Fibroblast of pulmonary artery (primary cell): ENCODE measurements at places on chromosomes 1 and 21.

- no peak for DNase-seq
Measured at GRCh38 chr21:43727519-43728153, 8.7 kb downstream of the PDXK start.

- no peak for DNase-seq
Measured at GRCh38 chr1:102084771-102085535, 88.2 kb upstream of the OLFM3 start.

GRCh38 chr1:152111515-152111968, 3.7 kb downstream of the TCHH start:
- peak; percentile 38 for DNase-seq

DNA sequence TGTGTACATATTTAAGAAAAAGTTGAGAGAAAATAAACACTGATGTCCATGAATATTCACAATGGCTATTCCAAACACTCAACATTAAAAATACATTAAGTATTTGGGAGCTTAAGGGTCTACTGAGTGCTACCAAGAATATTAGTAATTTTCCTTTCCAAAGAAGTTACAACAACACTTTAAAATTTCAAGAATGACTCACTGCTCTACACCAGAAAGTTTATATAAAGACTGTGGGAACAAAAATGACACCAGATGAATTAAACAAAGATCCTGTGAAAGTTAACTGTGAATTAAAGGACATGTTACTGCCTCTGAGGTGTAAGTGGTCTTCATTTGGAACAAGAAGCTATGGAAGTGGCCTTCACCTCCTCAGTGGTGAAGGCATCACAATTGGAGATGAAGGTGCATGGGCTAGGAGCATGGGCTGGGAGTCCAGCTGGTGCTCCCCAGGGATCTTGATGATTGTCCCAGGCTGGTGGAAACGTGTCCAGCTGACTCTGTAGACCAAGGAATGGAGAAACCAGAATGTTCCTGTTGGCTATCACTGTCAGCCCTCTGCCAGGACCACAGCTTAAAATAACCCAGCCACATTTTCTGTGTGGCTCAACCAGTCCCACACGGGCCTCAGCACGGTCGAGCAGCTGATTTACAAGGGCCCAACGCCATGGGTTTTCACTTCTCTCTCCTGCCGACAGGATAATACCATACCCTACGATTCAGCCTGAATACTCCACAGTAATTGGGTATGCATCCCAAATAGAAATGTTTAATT, 28.8 kb downstream of the TAF5L start:
- peak; percentile 48 for DNase-seq

GRCh38 chr1:90045853-90046563, 51.1 kb downstream of the ZNF326 start:
- DNase-seq, result peak; percentile 36

- no peak for DNase-seq
Measured at GRCh38 chr1:152501704-152502103, 8.9 kb upstream of the LCE5A start.

DNA sequence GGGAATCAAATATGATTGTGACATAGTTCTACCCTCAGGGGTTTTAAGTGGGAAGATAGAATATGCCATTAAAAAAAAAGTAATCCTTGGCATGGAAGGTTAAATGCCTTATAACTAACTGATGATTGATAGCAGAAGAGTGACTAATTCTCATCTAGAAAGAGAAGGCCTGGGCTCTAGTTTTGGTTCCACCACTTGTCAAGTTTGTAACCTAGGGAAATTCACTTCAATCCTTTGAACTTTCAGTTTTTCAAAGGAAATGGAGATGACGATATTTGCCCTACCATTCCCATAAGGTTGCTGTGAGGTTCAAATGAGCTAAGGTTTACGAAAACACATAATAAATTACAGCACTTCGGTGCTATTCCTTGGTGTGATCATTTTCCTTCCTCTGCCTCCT, 88.5 kb downstream of the GPR88 start:
- no peak for DNase-seq

DNA sequence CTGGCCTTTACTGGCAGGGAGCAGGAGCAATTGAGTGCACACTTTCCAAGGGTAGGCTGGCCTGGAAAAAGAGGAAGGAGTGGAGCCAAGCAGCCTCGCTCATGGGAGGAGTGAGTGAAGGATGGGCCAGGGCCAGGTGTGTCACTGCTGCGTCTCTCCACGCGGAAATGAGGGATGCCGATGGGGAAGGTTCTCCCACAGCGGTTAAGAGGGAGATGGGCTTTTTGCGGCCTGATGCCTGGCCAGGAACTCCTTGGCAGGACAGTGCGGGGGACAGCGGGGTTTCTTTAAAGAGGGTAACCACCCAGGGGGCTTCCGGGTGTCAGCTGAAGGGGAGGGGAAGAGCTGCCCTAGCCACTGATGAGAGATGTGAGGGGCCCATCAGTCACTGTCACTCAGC, 82.4 kb downstream of the PTPRU start:
- no peak for DNase-seq

GRCh38 chr1:203084588-203085527, 954 bp downstream of the MYOG start:
- DNase-seq, result no peak

GRCh38 chr1:205616563-205617293, 15.1 kb downstream of the ELK4 start:
- DNase-seq, result no peak

GRCh38 chr1:202241376-202242079, 47.9 kb downstream of the LGR6 start:
- no peak for DNase-seq

- no peak for DNase-seq
Measured at GRCh38 chr1:154944401-154945159, 8.1 kb upstream of the PMVK start.

- no peak for DNase-seq
Measured at GRCh38 chr1:153087652-153088051, 6.7 kb downstream of the SPRR2E start.

DNA sequence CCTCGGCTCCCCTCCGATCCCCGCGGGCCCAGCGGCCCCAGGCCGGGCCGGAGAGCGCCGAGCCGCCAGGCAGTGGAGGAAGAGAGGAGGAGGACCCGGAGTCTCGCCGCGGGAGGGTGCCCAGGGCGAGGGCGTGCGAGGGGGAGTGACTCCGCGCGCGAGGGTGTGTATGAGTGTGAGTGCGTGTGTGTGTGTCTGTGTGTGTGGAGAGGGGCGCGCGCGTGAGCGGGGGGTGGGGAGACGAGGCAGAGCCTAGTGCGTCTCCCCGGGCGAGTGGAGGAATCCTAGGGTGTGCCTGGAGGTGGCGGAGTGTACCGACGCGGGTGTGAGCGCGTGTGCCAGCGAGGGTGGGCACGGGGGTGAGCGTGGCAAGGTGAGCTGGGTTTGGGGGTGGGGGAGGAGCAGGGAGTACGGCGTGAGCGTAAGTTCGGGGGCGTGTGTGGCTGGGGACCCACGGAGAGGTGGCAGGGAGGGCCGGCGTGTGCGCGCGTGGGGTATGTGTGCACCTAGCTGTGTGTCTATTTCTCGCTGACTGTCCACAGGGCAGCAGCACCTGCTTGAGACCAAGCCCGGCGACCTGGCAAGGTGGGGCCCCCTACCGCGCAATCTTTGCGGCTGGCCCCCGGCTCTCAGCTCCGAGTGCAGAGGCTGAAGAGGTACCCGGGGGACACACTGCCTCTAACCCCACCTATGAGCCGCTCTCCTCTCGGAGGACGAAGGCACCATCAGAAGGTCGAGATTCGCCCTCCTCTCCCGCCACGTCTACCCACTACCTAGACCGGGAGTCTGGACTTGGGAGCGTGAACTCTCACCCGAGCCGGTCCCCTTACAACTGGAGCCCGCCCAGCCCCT, 784 bp upstream of the KCND3 start:
- DNase-seq, result no peak

GRCh38 chr1:201634261-201634660, 95.3 kb downstream of the NAV1 start:
- peak; percentile 49 for DNase-seq

DNA sequence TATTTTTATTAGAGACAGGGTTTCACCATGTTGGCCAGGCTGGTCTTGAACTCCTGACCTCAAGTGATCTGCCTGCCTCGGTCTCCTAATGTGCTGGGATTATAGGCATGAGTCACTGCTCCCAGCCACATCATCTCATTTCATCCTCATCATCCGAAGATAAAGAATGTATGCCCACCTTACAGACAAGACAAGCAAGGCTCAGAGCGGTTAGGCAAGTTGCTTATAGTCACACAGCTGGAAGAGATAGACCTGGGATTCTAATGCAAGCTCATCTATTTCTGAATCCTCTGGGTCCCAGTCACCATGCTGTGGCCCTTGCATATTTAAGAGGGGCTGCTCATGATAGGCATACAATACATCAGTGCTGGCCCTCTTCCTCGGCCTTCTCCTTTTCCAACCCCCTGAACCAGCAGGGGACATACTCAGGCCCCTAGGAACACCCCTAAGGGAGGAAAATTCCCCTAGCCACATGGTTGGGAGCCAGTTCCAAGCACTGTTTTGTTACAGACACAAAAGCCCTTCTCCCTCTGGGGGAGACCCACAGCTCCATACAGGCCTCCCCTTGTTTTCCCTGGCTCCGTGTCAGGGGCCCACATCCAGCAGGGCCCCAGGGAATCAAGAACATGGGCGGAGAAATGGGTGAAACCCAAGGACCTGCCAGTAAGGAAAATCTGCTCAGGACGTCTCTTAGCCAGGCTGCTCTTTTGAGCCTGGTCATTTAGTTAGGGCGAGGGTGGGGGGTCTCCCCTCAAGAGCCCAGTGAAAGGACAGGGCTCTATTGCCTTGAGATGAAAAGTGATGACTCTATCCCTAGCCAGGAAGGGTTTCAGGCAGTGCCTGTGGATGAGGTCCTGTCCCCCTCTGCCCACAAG, 6.9 kb downstream of the CSRP1 start:
- DNase-seq, result peak; percentile 39

DNA sequence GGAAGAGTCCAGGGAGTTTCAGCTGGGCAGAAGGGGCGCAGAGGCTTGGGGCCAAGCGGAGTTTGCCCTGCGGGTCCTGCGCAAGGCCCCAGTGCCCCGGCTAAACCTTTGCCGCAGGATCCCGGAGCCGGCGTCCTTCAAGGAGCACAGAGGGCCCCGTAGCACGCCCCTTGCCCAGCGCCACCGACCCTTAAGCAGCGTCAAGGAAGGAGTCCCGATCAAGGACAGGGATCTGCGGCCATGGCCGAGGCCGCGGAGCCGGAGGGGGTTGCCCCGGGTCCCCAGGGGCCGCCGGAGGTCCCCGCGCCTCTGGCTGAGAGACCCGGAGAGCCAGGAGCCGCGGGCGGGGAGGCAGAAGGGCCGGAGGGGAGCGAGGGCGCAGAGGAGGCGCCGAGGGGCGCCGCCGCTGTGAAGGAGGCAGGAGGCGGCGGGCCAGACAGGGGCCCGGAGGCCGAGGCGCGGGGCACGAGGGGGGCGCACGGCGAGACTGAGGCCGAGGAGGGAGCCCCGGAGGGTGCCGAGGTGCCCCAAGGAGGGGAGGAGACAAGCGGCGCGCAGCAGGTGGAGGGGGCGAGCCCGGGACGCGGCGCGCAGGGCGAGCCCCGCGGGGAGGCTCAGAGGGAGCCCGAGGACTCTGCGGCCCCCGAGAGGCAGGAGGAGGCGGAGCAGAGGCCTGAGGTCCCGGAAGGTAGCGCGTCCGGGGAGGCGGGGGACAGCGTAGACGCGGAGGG, 520 bp downstream of the CLIC6 start:
- no peak for DNase-seq

- DNase-seq, result no peak
Measured at GRCh38 chr21:34732388-34732821, 63.6 kb downstream of the CLIC6 start.

DNA sequence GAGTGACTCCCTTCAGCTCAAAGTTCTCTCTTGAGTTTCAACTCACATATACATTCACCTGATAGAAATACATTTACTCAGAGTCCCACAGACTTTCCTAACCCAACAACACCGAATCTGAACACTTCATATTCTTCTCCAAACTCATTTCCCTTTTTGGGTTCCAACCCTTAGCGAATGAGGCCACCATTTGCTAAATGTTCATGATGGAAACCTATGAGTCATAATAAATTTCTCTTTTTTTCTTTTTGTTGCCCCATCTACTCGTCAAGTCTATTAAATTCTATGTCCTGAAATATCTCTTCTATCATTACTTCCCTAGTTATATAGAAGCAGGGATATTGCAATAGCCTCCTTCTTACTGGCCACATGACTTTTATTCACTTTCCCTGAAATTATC, 100.1 kb downstream of the HLX start:
- no peak for DNase-seq

GRCh38 chr1:229478852-229479251, 29.3 kb downstream of the NUP133 start:
- DNase-seq, result no peak

- no peak for DNase-seq
Measured at GRCh38 chr1:92476071-92476631, 10.6 kb downstream of the GFI1 start.

- no peak for DNase-seq
Measured at GRCh38 chr21:32380940-32381339, 11.9 kb downstream of the URB1 start.

DNA sequence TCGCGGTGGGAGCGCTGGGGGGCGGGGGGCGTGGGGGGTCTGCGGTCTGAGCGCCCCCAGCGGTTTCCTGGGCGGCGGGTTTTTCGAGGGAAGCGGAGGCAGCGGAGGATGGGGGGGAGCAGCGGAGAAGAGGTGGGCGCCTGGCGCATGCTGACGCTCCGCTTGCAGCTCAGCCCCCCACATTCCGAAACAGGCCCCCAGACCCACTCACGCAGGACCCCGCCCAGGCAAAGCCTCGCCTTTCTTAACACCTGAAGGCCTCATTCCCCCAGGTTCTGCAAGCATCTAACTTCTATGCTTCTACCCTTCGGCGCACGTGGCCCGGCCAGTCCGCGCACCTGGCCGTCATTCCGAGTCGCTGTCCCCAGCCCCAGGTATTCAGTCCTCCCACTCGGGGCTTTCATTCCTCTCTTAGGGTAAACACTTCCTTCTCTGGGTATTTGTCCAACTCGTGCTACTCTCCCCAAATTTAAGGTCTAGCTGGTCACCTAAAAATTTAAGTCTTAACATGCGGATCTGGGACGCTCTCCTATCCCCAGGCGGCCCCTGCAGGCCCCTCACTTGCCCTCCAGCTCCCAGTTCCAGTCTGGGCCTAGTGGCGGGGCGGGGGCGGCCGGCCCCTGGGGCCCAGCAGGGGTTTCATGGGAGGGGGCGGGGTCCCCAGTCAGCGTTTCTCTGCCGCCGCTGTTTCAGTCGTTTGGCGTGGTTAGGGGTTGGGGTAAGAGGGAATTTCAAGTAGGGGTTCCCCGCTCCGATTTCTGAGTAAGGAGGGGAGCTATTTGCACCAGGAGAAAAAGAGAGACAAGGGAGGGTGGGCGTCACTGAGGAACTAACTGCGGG, 2.8 kb upstream of the ZBTB7B start:
- DNase-seq, result no peak

DNA sequence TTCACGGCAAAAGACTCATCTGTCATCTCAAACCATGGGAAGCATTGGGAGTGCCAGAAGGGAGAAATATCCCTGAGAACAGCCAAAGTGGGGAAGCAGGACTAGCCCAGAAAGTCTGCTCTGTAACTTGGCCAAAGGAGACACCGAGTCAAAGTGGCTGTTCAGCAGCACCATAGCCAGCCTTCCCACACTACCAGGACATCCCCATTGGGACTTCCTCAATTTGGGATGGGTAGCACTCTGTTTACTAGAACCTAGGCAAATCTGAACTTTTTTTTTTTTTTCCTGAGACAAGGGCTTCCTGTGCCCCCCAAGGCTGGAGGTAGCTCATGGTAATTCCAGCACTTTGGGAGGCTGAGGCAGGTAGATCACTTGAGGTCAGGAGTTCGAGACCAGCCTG, 93.0 kb downstream of the ENAH start:
- no peak for DNase-seq

GRCh38 chr1:51427438-51427837, 91.6 kb downstream of the EPS15 start:
- no peak for DNase-seq

- no peak for DNase-seq
Measured at GRCh38 chr1:27906759-27907158, 28.0 kb upstream of the SMPDL3B start.
